AG09319 (cell line): ENCODE measurements at places on chromosomes 4 and X.

DNA sequence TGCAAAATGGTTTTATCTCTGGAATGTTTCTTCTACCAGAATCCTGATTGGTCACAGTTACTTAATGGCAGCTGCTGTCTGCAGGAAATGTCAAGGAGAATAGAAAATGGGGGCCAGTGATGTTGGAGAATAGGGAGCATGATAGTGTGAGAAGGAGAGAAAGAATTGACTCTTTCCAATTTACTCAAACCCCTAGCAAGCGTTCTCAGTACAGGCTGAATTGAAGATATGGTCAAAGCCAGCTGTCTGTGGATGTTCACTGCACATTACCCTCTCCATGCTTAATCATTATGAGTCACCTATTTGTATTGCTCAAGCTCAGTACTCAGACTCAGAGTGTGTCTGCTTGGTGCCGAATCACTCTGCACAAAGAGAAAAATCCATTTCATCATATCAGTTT, 57.8 kb upstream of the FAM47B start:
- no peak for DNase-seq

- DNase-seq = peak; percentile 74
Observed at GRCh38 chr4:150593996-150594395, 12.0 kb downstream of the MAB21L2 start.

DNA sequence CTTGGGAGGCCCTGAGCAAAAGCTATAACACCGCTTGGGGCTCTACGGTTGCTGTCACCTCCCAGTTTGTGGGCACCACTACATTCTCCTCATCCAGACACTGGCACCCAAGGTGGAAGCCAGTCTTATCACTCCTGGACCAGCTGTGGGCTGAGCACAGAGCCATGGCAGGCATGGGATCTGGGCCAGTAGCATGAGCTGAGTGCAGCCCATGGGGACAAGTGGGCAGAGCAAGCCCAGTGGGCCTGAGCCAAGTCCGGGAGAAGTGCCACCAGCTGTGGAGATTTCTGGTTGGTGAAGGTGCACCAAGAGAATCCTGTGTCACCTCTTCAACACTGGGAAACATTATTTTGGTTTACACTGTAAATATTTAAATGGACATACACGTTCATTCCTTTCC, 1013.0 kb downstream of the TECRL start:
- no peak for DNase-seq

DNA sequence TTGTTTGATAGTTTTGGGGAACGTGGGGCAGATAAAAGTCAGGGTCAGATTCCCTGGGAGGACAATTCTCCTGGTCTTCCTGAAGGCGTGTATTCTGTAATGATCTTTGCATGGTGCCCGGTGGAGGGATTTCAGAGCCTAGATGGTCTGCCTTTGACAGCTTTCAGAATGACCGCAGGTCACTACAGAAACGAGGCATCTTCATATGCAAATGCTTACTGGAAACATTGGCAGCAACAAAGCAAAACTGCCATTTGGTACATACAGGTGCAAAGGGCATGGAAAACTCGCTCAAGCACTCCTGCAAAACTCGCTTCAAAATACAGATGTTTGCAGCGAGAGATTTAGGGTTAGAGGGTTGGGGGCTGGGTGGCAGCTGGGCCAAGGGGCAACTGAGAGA, 8.8 kb downstream of the C4orf50 start:
- no peak for DNase-seq

GRCh38 chr4:92303621-92304027, at the start of gene GRID2:
TSS of gene GRID2 (plus strand) at chr4:92303966.
- DNase-seq = no peak

GRCh38 chrX:44529310-44529709, 13.3 kb downstream of the FUNDC1 start:
- DNase-seq = no peak

GRCh38 chr4:73764513-73764912, 24.1 kb downstream of the CXCL8 start:
- no peak for DNase-seq

- DNase-seq = no peak
Observed at GRCh38 chr4:108796173-108796572, 33.3 kb upstream of the ETNPPL start.

GRCh38 chrX:84729809-84730208, 227.6 kb upstream of the HDX start:
- DNase-seq = peak; percentile 3

GRCh38 chr4:185470501-185471195, 885 bp downstream of the CCDC110 start:
- no peak for DNase-seq

DNA sequence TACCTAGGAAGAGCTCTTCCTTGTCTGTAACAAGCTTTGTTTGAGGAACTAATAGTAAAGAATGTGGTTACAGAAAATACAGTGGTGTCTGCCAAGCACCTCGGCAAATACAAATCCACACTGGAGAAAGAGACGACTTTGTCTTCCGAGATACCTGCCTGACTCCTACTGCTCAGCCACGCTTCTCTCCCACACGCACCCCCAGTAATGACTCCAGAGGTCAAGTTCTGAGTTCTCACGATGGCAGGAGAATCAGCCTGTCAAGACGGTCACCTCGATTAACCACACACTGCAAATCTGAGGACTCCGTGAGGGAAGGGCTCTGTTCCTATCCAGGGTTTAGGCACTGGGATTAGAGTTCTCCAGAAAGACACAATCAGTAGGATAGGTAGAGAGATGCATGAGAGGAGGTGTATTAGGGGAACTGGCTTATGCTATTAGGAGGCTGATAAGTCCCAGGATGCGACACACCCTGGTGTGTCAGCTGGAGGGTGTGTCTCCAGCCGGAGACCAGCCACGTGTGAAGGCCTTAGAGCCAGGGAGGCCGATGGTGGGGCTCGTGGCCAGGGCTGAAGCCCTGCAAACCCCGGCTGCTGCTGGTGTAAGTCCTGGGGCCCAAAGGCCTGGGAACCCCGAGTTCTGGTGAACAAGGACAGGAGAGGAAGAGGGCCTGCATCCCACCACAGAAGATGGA, 8.4 kb upstream of the TRIML2 start:
- DNase-seq = no peak

GRCh38 chrX:96502507-96502906, 182.1 kb upstream of the DIAPH2 start:
- DNase-seq = no peak

DNA sequence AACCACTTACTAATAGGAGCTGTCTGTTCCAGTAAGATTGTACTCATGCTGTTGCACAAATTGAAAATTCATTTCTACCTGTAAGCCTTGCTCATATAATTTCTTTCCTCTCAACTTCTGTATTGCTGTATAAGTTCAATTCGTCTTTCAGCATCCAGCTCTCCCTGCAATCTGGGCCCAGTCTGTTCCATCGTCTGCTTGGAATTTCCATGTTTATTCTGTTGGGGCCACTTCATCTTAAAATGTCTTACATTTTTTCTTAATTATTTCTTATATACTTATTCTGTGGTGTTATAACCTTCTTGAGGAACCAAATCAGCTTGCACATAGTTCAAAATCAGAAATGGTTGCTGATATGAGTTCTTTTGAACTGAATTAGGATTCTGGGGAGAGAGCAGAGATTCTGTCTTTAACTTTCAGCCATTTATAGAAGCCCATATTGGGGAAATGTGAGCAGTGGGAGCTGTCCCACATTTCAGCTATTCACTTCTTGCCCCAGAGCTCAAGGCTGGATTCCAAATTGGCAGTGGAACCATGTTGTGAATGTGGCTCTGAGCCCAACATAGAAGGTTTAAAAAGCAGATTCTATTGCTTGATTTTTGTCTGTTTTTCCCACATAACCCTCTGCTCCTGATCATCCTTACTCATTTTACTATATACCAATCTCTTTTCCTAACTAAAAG, 291.9 kb downstream of the BMPR1B start:
- no peak for DNase-seq

GRCh38 chrX:21840193-21840545, 752 bp downstream of the MBTPS2 start:
- no peak for DNase-seq

DNA sequence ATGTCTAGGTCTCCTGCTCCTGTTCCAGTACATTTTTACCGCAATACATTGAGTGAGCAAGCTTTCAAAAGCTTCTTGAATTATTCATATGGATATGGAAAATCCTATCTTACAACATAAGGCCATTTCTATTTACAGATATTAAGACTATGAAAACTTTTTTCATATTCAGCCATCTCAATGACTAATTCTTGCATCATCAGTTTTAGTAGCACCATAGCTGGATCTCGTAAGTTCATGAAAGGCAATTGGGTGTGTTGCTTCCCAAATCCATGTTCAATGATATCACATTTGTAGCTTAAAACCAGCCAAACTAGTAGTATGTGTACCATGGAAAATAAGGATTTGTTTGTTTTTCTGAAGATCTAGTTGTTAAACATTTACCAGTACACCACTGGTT, 118.3 kb upstream of the GABRA2 start:
- no peak for DNase-seq

DNA sequence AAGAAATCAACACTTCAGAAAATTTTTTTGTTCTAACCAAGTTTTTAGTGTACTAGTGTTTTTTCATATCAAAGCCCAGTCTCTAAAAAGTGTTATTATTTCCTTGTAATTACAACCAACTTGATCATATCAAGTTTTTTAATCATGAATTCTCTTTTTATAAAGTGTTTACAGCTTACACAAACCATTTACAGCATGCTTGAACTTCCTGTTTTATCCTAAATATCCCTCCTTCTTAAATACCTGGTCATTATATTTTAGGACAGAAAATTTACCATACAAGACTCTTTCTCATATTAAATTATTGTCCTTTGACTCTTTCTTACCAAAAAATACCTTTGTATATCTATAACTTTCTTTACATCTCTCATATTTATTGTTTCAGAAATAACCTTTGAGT, 89.4 kb upstream of the NPY2R start:
- no peak for DNase-seq

- DNase-seq = no peak
Observed at GRCh38 chrX:124493984-124494383, 147.6 kb downstream of the SH2D1A start.

DNA sequence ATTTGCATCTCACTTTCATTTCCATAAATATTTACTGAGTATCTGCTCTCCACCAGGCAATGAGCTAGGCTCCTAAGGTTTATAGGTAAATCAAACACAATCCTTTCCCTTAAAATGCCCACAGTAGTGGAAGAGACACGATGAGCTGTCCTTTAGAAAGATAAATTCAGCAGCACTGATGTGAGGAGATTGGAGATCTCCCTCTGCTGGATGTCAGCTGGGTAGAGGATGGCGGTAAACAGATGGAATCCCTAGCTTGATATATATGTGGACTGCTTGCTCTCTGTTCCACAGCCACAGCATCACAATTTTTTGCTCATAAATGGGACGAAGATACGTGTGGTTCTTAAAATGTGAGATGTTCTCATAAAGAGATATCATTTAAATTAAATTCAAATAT, 216.4 kb upstream of the RASGEF1B start:
- DNase-seq = peak; percentile 3

DNA sequence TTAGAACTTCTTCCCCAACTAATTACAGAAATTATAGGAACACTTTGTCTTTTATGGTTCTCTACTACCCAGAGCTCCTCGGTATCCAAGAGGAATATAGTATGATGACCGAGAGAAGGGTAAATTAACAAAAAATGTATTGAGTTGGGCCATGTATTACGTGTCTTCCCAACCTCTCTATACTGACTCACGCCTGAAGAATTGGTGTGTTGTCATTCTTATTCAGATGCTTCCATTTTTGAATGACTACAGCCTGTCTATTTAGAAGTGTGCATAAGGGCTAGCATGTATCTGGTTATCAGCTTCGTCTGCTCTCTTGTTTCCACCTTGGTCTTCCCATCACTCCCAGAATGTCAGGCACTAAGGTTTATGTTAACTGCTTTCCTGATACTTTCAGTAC, 24.5 kb upstream of the SCD5 start:
- DNase-seq = no peak

GRCh38 chrX:44012484-44013096, 39.4 kb upstream of the NDP start:
- DNase-seq = peak; percentile 16

DNA sequence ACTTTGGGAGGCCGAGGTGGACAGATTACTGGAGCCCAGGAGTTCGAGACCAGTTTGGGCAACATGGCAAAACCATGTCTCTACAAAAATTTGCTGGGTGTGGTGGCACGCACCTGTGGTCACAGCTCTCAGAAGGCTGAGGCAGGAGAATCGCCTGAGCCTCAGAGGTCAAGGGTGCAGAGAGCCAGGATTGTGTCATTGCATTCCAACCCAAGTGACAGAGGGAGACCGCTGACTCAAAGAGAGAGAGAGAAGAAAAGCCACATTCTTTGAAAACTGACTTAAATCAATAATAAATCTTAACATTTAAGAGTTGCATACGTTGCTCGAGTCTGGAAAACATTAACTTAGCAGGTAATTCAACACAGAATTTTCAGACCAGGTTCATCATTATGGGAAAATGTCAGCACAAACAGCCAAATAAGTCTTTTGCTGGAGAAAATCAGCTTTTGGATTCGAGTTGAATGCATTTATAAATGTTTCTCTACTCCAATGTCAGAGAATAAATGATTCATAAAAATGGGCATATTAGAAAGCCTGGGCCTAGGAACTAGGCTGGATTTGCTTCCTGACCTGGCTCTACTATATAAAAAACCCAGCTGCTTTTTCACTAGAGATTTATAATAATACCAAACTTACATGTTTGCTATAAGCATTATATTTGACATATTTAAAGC, 68.3 kb upstream of the RBPJ start:
- DNase-seq = no peak

DNA sequence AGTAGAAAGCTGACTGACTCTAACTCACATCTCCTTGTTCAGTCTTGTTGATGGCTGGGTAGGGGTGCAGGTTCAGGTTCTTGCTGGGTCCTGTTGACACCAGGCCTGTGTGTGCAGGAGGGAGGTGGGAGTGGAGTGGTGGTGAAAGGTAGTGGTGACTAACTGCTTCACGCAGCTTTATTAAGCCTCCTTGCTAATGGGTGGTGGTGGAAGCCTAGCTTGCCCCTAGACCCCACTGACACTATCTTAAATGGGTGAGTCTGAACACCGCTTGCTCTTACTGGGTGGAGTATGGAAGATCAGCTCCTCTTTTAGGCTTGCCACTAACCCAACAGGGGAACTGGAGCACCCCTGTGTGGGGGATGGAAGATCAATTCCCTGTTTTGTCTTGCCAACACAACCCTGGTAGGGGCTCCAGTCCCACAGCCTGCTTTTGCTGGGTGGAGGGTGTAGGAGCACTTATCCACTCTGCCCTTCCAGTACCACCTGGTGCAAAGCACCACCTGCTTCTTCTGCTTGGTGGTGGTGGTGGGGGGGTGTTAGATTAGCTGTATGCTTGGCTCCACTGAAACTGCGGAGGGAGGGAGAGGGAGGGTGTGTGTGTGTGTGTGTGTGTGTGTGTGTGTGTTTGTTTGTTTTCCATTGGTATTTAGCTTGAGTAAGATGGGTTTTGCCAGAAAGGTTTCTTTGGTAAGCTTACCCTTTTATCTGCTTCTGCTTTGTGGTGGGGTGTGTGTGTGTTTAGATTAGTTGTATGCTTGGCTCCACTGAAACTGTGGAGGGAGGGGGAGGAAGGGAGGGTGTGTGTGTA, 25.6 kb downstream of the KDM6A start:
- no peak for DNase-seq

DNA sequence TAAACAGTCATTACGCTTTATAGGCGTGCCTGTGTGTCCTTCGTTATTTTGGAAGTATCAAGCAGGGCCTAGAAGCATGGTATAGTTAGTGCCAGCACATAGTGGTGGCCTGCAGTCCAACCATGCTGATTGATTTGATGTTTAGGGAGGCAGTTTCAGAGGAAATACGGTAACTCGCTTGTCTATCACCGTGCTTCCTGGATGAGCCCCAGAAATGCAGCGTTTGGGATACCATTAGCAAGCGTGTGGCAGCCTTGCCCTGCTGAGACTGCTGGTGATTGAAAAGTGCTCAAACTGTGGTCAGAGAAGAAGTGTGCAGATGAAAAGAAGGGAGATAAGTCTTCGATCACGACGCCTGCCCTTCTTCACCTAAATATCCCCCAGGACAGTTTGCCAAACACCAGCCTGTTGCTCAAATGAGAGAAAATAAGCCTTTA, 158.4 kb downstream of the CHIC2 start:
- DNase-seq = no peak
